ENCODE measurements at places on chromosomes 2 and 18. TPM values are rescaled to one million over a fixed set of nuclear protein-coding genes. Genes with fewer than 3 reads are reported as not detected.

PDE11A gene
- total RNA-seq, result 0.81 TPM

ICA1L gene
- total RNA-seq, result 3.7 TPM

RAB6C gene
- not detected for total RNA-seq

CCDC141 gene
- under 0.01 TPM for total RNA-seq

AKAIN1 gene
- not detected for total RNA-seq

CD28 gene
- total RNA-seq, result not detected

ESPNL gene
- total RNA-seq, result 2.2 TPM

DLGAP1 gene
- 9.1 TPM for total RNA-seq

C2orf80 gene
- not detected for total RNA-seq

CYS1 gene
- total RNA-seq, result 16.9 TPM

FAM228A gene
- not detected for total RNA-seq

NT5DC4 gene
- not detected for total RNA-seq

Data from mesangial cell (primary cell).